ENCODE measurements at places on chromosomes 3 and 15. TPM values are rescaled to one million over a fixed set of nuclear protein-coding genes. Genes with fewer than 3 reads are reported as not detected.

Gene CX3CR1
- total RNA-seq: under 0.01 TPM

Gene KBTBD8
- total RNA-seq: 6.2 TPM

Gene TMEM212
- total RNA-seq: not detected

Gene P2RY12
- total RNA-seq: not detected
